ENCODE measurements at places on chromosomes 12 and 14.

- DNase-seq: no peak
These were observed 16.9 kb upstream of the STON2 start for GRCh38 chr14:81416981-81417380.

DNA sequence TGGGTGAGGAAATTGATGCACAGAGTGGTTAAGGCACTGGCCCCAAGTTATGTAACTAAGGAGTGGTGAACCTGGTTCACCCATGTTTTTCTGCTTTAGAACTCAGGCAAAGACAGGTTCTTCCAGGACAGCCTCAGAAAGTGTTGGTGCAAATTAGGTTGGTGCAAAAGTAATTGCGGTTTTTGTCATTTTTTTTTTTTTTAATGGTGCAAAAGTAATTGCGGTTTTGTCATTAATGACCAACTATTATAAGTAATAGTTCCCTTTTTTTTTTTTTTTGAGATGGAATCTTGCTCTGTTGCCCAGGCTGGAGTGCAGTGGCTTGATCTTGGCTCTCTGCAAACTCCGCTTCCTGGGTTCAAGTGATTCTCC, 5.2 kb upstream of the SSH1 start:
- no peak for DNase-seq

- no peak for DNase-seq
These were observed 28.2 kb downstream of the GTF2A1 start for GRCh38 chr14:81192594-81192993.

GRCh38 chr12:64469455-64470142, 17.7 kb downstream of the TBK1 start:
- DNase-seq: no peak

DNA sequence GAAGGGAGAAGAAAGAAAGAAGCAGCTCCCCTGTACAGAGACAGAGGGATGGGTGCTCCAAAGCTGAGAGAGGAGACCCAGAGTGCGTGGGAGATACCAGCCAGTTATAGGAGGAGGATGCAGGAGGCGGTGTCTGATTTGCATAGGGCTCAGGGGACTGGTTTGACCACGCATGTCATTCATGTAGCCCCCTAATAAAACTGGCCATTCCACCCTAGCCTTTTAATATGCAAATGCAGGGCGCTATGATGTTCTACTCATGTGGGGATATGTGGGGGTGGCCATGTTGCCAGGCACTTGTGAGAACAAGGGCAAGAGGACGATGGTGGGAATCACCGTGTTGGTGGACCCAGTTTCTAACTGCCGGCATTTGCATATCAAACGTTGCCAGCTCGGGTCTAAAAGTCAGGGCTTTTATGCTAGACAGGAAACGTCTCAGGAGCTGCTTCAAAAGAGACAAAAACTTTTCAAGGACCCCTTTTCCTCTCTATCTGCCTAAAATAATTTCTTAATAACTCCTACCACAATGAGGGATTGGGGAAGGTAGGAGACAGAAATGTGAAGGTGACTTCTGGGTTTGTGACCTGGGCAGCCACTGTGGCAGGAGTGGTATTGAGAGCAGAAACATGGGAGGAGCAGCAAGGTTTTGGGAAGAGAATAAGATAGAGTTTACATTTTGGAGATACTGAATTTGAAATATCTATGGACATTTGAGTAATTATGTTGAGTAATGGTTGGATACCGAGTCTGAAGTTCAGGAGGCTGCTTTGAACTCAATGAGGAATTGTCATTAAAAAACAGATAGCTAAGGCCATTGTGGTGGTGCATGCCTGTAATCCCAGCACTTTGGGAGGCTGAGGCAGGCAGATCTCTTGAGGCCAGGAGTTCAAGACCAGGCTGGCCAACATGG, 2.2 kb upstream of the ATXN3 start:
- DNase-seq: no peak

DNA sequence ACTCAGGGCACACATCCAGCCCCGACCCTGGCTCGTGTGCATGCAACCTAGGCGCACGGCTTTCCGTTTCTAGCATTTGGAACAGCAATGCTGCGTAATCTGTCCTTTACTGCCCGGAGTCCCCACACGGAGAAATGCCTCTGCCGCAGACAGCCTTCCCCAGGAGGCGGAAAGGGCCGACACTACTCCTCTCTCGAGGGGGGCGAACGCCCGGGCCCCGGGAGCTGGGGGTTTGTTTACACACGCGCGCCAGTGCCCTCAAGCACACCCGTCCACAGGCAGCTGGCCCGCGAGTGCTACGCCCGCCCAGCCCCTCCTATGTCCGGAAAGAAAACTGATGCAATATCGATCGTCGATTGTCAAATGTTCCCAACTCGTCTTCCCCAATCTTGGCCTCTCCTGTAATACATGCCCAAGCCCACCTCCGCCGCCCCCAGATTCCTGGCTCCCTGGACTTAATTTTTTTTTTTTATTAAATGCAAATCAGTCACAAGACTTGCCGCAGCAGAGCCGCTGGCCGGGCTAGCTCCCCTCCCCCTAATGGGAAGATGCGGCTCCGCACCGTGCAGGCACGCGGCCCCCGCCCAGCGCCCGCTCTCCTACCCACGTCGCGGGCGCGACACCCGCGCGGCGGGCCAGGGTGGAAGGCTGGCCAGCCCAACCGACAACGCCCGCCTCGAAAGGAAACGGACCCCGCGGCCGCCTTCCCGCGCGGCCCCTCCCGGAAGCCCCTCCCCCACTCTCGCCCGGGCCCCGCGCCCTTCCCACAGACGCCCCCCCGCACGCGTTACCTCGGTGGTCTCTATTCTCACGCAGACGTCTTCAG, 642 bp downstream of the SLC38A2 start:
- no peak for DNase-seq

DNA sequence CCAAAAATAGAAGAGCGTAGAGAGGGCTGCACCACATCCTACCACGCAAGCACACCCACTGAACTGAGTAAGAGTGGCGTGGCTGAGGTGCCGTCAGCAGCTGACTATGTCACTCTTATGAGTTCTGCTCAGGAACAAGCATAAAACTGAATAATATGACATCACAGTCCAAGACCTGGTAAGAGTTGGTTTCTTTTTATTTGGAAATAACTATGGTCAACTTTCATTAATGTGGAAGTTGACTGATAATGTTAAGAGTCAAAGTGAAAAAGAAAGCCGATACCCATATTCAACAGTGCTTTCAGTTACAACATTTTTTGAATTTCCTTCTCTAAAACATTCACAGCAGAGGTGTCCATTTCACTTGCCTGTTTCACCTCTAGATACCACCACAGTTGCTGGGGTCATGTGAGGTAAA, 44.6 kb downstream of the GNS start:
- no peak for DNase-seq

GRCh38 chr12:132550014-132550802, 60.2 kb downstream of the LRCOL1 start:
- no peak for DNase-seq

- no peak for DNase-seq
These were observed 8.0 kb upstream of the ACTR10 start for GRCh38 chr14:58191763-58192601.

GRCh38 chr12:120362516-120363273, 6.3 kb downstream of the MSI1 start:
- DNase-seq: no peak

- no peak for DNase-seq
These were observed 8.7 kb upstream of the JDP2 start for GRCh38 chr14:75418850-75419768.

GRCh38 chr12:45975506-45975905, 14.9 kb downstream of the SCAF11 start:
- no peak for DNase-seq

GRCh38 chr14:103803661-103804060, 43.7 kb downstream of the PPP1R13B start:
- DNase-seq: no peak

DNA sequence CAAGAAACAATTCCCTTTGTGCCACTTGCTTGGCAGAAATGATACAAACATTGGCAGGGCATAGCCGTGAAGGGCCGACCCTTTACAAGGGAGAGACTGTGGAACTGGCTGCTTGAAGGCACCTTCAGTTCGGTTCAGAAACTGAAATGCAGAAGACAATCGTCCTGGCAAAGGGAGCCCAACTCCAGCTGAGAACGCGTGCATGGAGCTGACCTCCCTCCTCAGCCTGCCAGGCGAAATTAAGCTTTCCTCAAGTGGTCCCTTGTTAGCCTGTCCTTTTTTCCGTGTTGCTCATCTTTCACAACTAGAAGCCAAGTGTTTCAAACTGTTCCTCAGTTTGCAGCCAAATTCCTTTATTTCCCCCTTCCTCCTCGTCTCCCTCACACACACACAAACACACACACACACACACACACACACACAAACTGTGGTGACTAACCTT, 8.1 kb downstream of the LGR5 start:
- no peak for DNase-seq

- no peak for DNase-seq
These were observed 47.8 kb upstream of the ETV6 start for GRCh38 chr12:11601647-11602046.

GRCh38 chr12:46154221-46154985, 114.4 kb downstream of the SLC38A1 start:
- DNase-seq: no peak

DNA sequence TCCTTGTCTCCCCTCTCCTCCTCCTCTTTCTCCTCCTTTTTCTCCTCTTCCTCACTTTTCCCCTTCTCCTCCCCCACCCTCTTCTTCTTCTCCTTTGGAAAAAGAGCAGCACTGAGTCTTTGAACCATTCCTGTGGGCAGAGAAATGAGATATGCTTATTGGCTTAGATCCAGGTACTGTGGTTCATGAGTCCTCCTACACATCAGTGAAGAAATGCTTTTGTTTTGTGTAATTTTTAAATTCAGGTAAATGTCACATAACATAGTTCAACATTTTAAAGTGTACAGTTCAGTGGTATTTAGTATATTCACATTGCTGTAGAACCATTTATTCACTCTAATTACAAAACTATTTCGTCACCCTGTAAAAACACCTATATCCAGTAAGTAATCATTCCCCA, 402.1 kb downstream of the AACS start:
- no peak for DNase-seq

GRCh38 chr12:69083689-69084088, 150.7 kb upstream of the CPM start:
- DNase-seq: no peak

DNA sequence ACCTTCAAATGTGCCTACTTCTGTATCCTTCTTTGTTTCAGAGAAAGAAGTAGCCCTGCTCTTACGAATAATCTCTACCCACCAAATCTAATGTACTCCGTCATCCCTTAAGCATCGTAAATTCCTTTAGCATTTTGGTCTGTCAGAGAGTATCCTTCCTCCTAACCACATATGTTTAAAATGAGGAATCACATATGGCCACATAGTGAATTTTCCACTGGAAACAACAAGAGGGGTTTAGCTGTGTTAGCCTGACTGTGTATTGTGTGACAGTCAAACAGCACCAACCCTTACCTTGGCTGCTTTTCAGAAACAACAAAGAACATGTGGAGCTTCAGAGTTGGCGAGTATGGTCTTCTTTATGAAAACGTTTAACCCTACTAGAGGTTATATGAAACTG, 5.5 kb downstream of the LUM start:
- DNase-seq: no peak

DNA sequence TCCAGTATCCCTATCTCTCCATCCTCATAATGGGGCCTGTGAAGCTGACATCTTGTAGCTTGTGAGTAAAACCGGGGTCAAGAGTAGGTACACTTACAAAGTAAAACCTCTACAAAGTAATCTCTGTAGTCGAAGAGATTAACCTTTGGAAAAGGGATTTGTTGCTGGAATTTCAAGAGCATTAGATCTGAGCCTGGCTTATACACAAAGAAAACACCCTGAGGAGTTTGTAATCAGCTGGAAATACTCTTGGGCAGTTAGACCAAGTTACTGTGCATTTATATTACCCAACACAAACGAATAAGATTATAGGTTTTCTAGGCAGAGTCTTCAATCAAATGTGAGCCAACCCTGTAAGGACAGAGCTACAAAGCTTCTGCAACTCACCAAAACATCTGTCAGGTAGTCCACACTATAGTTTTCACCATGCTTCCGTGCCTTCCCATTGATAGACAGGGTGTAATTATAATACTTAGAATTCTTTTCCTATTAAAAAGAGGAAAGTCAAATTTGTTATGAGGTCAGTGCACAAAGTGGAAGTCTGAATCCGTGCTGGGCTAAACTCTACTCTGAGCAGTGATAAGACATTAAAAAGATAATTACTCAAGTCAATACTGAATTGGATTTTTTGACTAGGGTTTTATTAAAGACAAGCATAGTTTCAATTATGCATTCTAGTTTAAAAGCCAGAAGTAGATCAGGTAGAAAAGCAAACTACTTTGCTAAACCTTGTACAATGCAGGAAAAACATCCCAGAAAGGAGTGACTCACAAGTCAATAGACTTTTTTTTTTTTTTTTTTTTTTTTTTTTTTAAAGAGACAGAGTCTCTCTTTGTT, 14.6 kb downstream of the GNS start:
- DNase-seq: no peak

DNA sequence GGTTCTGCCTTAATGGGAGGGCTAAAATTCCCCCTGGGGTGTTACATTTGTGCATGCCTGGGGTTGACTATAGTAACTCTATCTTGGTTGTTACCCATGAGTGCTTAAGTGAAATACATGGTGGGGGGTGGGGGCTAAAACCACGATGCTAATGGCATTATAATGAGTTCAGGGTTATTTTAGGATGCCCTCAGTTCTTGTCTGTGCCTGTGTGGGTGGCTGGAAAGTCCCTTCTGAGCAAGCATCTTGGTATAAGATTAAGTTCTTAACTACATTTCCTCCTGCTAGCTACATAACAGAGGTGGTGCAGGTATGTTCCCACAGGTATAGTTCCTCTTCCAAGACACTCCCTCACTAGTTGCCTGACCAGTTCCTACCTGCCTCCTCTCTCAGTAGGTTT, 822.3 kb downstream of the LRFN5 start:
- DNase-seq: no peak

- no peak for DNase-seq
These were observed 1135.8 kb downstream of the BCL11B start for GRCh38 chr14:98136012-98136789.

DNA sequence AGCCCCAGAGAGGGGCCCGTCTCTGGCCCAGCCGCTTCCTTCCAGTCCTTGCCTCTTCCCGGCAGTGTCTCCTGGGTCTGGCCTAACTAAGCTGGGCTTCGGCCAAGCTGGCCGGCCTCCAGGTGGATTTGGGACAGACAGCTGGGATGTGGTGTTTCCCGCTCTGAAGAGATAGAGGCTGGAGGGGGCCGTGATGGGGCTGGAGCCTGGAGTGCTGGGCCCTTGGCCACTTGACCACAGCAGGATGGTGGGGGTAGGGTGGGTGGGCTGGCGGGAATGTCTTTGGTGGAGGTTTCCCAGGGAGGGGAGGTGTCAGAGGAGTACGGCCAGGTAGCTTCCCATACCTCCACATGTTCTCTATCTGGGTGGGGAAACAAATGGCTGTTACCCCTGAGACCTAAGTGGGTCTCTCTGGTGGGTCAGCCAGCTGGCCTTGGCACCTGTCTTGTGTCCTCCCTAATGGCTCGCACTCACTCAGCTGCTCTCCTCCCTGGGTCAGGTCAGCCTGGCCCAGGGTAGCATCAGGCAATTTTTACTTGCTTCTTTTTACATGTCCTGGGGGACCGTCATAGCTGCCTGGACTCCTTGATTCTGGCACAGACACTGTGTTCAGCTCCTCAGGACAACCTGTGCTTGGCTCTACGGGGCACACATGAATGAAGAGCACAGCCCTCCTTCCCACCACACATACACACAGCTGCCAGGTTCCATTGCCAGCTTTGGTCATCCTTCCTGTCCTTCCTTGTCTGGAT, 19.8 kb upstream of the PGF start:
- no peak for DNase-seq

All from NCI-H187 treated with DMSO at 0.1 percent for 48 hours (cell line).